Spinal cord (tissue), 10 donors: ENCODE measurements at places on chromosomes 2 and 18.
A peak's percentile ranks its signal among the peaks of the same experiment; 100 is the strongest.

- peaks cover 10% of the 10 kb centered on the region for H3K4me1 ChIP-seq
- no peak overlapping the region for H3K4me3 ChIP-seq
- H3K36me3 ChIP-seq = peaks cover 9% of the 10 kb centered on the region
- no peak overlapping the region for H3K27ac ChIP-seq
Observed at GRCh38 chr2:69213201-69213600, 173.8 kb downstream of the GFPT1 start.

DNA sequence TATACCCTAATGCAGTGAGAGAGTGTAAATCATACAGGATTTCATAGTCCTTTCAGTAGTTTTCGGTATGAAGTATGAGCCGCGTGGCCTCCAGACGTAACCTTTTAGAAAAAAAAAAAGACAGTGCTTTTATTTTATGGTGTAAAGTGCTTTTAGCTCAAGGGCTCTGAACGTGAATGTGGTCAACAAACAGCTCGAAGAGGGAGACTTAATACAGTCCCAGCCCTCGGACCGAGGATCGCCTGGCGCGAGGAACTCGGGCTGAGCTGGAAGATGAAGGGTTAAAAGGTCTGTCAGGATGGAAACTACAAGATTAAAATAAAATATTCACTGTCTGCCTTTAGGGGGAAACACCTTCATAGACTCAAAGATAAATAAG is 4.0 kb upstream of the BCL11A start:
- peak; percentile 54 for DNase-seq
- no peaks in the 10 kb centered on the region for H3K36me3 ChIP-seq
- H3K27me3 ChIP-seq = peaks cover 48% of the 10 kb centered on the region
- no peak overlapping the region for H3K27ac ChIP-seq

DNA sequence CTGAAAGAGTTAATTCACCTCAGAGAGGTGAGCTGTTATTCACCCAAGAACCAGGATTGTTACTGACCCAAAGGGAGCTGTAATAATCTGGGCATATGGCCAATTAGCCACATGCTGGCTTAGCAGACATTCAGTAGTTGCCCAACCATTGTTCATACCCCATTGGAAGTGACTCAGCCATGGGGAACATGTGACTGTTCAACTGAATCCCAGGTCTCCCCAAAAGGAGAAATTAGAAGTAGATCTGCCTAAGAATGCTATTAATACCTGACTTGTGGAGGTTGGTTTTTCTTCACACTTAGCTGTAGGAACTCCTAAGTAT is 272.6 kb upstream of the UBE2E3 start:
- H3K27me3 ChIP-seq = no peaks in the 10 kb centered on the region
- DNase-seq = no peak
- H3K27ac ChIP-seq = no peak overlapping the region
- no peaks in the 10 kb centered on the region for H3K4me1 ChIP-seq
- H3K4me3 ChIP-seq = no peak overlapping the region

DNA sequence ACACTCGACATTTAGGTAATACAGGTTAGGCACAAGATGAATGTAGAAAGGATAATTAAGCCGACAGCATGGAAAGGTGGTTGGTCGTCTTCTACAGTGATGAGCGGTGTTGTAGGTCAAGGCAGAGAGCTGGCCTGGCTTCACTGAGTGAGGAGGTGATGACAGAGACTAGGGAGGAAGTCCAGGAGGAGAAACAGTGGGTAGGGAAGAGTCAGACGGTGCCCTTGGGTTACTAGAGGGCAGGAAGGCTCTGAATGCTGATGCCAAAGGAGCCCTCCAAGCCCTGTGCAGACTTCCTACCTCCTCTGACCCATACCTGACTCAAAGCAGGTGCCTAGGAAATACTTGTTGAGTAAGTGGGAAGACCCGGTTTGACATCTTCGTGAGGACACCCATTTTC is 100.8 kb downstream of the ITGB1BP1 start:
- peaks cover 22% of the 10 kb centered on the region for H3K36me3 ChIP-seq
- no peak for DNase-seq
- H3K27me3 ChIP-seq = no peaks in the 10 kb centered on the region

DNA sequence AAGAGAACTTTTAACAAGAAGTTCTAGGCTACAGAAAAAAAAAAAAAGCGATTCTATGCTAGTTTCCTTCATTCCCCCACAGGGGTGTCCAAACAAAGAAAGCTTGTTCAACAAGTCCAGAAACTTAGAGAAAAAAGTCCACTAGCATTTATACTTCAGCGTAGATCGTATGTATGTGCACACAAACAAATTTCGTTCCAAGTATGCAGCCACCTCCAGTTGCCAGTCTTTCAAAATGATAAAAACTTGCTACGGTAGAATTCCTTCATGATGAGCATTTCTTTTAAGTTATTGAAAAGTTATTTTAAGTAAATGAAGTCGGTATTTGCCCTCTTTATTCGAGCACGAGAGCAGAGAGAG is 3.7 kb upstream of the OTX1 start:
- peaks cover 85% of the 10 kb centered on the region for H3K27me3 ChIP-seq
- no peak overlapping the region for H3K27ac ChIP-seq
- DNase-seq = no peak
- H3K4me3 ChIP-seq = no peak overlapping the region

- H3K36me3 ChIP-seq = no peaks in the 10 kb centered on the region
- no peaks in the 10 kb centered on the region for H3K27me3 ChIP-seq
- no peak overlapping the region for H3K27ac ChIP-seq
- H3K4me1 ChIP-seq = no peaks in the 10 kb centered on the region
- no peak for DNase-seq
Observed at GRCh38 chr2:73907840-73908452, 15.1 kb downstream of the ACTG2 start.

DNA sequence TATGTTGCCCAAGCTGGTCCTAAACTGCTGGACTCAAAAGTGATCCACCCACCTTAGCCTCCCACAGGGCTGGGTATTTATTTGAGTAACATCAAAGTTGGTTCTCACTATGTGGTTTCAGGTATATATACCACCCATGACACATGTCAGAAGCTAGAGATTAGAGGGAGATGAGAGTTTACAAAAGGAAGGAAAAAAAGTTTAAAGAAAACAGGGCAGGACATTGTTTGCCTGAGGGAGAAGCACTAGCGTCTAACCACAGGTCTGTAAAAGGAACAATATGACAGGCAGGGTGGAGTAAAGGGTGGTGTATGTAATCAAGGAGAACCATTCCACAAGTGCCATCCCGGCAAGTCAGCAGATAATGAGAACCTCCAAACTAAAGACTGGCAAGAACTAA is 8.5 kb downstream of the CEP76 start:
- H3K27me3 ChIP-seq = no peaks in the 10 kb centered on the region
- no peak overlapping the region for H3K4me3 ChIP-seq
- peaks cover 21% of the 10 kb centered on the region for H3K36me3 ChIP-seq
- H3K27ac ChIP-seq = no peak overlapping the region

- no peak overlapping the region for H3K4me3 ChIP-seq
- DNase-seq = no peak
- H3K4me1 ChIP-seq = peaks cover 3% of the 10 kb centered on the region
- H3K27ac ChIP-seq = no peak overlapping the region
Observed at GRCh38 chr2:558302-558642, 118.9 kb downstream of the TMEM18 start.

GRCh38 chr2:66530651-66531050 is 95.7 kb downstream of the MEIS1 start:
- DNase-seq = no peak
- no peak overlapping the region for H3K27ac ChIP-seq
- peaks cover 13% of the 10 kb centered on the region for H3K4me1 ChIP-seq
- no peaks in the 10 kb centered on the region for H3K27me3 ChIP-seq
- no peaks in the 10 kb centered on the region for H3K36me3 ChIP-seq
- H3K4me3 ChIP-seq = no peak overlapping the region

- peak overlapping the region; percentile 92 for H3K27ac ChIP-seq
- no peak for DNase-seq
- no peaks in the 10 kb centered on the region for H3K27me3 ChIP-seq
- H3K36me3 ChIP-seq = no peaks in the 10 kb centered on the region
Observed at GRCh38 chr2:112480530-112481049, 1.4 kb upstream of the TTL start.

GRCh38 chr2:129895526-129896082 is 83.9 kb upstream of the RAB6C start:
- H3K4me1 ChIP-seq = no peaks in the 10 kb centered on the region
- no peak for DNase-seq
- no peaks in the 10 kb centered on the region for H3K36me3 ChIP-seq
- no peak overlapping the region for H3K27ac ChIP-seq

- H3K4me1 ChIP-seq = no peaks in the 10 kb centered on the region
- no peak overlapping the region for H3K27ac ChIP-seq
- no peaks in the 10 kb centered on the region for H3K27me3 ChIP-seq
- H3K4me3 ChIP-seq = no peak overlapping the region
- H3K36me3 ChIP-seq = no peaks in the 10 kb centered on the region
Observed at GRCh38 chr18:11925800-11926481, 17.8 kb upstream of the MPPE1 start.

- DNase-seq = no peak
- no peaks in the 10 kb centered on the region for H3K27me3 ChIP-seq
- no peak overlapping the region for H3K4me3 ChIP-seq
- no peak overlapping the region for H3K27ac ChIP-seq
Observed at GRCh38 chr2:64328756-64329155, 125.2 kb upstream of the LGALSL start.

GRCh38 chr2:222242532-222242931 is 56.3 kb downstream of the PAX3 start:
- H3K4me3 ChIP-seq = no peak overlapping the region
- no peaks in the 10 kb centered on the region for H3K36me3 ChIP-seq
- H3K27ac ChIP-seq = no peak overlapping the region
- H3K27me3 ChIP-seq = peaks cover 57% of the 10 kb centered on the region

GRCh38 chr2:58569475-58570185 is 328.5 kb upstream of the FANCL start:
- DNase-seq = peak; percentile 27
- H3K27me3 ChIP-seq = no peaks in the 10 kb centered on the region
- H3K4me3 ChIP-seq = no peak overlapping the region
- no peak overlapping the region for H3K27ac ChIP-seq
- no peaks in the 10 kb centered on the region for H3K36me3 ChIP-seq
- peaks cover 2% of the 10 kb centered on the region for H3K4me1 ChIP-seq

GRCh38 chr2:172230889-172231401 is 128.2 kb upstream of the DLX2 start:
- H3K27me3 ChIP-seq = peaks cover 5% of the 10 kb centered on the region
- no peak overlapping the region for H3K4me3 ChIP-seq

GRCh38 chr2:119119999-119120756 is 38.4 kb downstream of the C1QL2 start:
- no peak overlapping the region for H3K27ac ChIP-seq
- no peak for DNase-seq
- peaks cover 6% of the 10 kb centered on the region for H3K27me3 ChIP-seq
- H3K4me1 ChIP-seq = peaks cover 5% of the 10 kb centered on the region
- H3K4me3 ChIP-seq = no peak overlapping the region

- H3K27me3 ChIP-seq = no peaks in the 10 kb centered on the region
- H3K4me3 ChIP-seq = no peak overlapping the region
- H3K27ac ChIP-seq = no peak overlapping the region
- H3K36me3 ChIP-seq = peaks cover 20% of the 10 kb centered on the region
- peaks cover 4% of the 10 kb centered on the region for H3K4me1 ChIP-seq
- DNase-seq = no peak
Observed at GRCh38 chr2:69073928-69074570, 61.1 kb downstream of the ANTXR1 start.

DNA sequence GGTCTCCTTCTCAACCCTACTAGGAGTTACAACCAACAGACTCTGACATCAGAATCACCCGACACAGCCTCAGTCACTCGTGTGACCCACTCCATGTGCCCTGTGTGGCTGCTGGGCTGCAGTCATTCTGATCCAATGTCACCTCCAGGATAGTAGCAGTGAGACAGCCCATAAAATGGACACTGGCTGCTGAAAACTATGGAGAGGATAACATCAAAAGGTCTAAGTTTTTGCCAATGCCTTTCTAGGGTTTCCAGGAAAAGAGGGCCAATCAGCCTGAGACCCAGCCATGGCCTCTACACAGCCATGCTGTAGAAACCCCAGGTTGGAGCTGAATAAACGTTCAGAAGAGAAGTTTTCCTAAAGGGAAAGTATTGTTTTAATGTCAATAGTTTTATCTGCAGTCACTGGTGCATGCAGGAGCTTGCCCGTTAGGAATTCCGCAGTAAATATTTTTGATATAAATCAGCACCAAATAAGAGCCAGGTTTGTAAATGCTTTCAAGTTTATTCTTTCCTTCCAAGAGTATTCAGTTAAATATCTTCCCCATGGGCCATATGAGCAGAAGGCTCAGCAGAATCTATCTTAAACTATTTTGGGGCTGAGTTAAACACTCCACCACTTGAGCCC is 92.2 kb upstream of the PID1 start:
- no peak overlapping the region for H3K27ac ChIP-seq
- DNase-seq = no peak
- H3K27me3 ChIP-seq = no peaks in the 10 kb centered on the region
- H3K4me1 ChIP-seq = no peaks in the 10 kb centered on the region

GRCh38 chr2:75606761-75607399 is 39.7 kb upstream of the MRPL19 start:
- H3K27me3 ChIP-seq = no peaks in the 10 kb centered on the region
- no peak for DNase-seq
- no peaks in the 10 kb centered on the region for H3K36me3 ChIP-seq
- no peak overlapping the region for H3K27ac ChIP-seq

DNA sequence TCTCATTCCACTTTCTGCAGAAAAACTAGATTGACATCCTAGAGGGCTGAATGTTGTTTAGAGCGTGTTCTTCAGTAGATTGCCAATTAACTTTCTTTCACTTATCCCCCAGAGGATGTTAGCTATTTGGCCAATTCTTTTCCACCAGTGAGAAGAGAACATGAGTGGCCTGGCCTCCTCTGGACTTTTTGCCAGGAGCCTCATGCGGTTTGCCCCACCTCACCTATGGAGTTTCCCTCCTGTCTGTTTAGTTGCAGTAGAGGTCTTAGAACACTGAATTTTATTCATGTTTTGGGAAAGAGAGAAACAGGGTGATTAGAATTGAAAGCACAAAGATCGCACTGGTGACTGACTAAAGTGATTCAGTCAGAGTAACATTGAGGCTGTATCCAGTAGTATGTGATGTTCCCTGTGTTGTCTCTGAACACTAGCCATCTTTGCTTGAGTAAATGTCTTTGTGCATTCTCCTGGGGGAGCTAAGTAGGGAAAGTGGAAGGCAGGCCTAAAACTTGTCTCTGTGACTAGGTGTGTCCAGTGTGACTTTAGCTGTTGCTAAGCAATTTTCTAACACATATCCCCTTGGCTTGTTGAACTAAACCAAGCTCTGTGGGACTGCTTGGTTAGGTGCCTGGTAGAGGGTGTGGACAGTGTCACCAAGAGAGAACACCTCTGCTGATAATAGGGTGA is 34.0 kb downstream of the UGP2 start:
- peaks cover 5% of the 10 kb centered on the region for H3K4me1 ChIP-seq
- H3K36me3 ChIP-seq = peaks cover 5% of the 10 kb centered on the region
- H3K27me3 ChIP-seq = no peaks in the 10 kb centered on the region
- peak overlapping the region; percentile 61 for H3K27ac ChIP-seq
- no peak for DNase-seq

- no peak for DNase-seq
- no peak overlapping the region for H3K27ac ChIP-seq
- no peaks in the 10 kb centered on the region for H3K27me3 ChIP-seq
- H3K36me3 ChIP-seq = no peaks in the 10 kb centered on the region
- no peaks in the 10 kb centered on the region for H3K4me1 ChIP-seq
Observed at GRCh38 chr2:213069531-213069930, 81.9 kb downstream of the IKZF2 start.

GRCh38 chr2:6398421-6398820 is 467.3 kb downstream of the CMPK2 start:
- no peaks in the 10 kb centered on the region for H3K27me3 ChIP-seq
- H3K27ac ChIP-seq = no peak overlapping the region
- H3K4me3 ChIP-seq = no peak overlapping the region
- H3K36me3 ChIP-seq = no peaks in the 10 kb centered on the region
